Aorta (tissue), 5 donors: ENCODE measurements at places on chromosomes 6 and 20. TPM values are rescaled to one million over a fixed set of nuclear protein-coding genes. Genes with fewer than 3 reads are reported as not detected.

Gene SLC24A3
- 24.9 TPM for total RNA-seq

Gene CLPSL2
- total RNA-seq = not detected

Gene BTNL2
- not detected for total RNA-seq

DNA sequence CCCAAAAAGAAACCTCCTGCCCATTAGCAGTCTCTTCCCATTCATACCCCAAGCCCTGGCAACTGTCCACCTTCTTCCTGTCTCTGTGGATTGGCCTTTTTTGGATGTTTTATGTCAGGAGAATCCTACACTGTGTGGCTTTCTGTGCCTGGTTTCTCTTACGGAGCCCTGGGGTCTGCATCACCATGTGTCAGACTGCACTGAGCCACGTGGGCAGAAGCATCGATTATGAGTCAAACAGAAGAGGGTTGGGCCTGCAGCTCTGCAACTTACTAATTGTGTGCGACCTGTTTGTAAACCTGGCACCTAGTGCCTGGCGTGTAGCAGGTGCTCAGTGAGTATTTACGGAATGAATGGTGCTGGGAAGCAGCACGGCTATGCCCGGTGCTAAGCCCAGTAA lies 62.6 kb downstream of the IGF2R start:
- no peak for DNase-seq

- DNase-seq = no peak
Measured at GRCh38 chr6:40912158-40912946, 126.7 kb downstream of the UNC5CL start.

DNA sequence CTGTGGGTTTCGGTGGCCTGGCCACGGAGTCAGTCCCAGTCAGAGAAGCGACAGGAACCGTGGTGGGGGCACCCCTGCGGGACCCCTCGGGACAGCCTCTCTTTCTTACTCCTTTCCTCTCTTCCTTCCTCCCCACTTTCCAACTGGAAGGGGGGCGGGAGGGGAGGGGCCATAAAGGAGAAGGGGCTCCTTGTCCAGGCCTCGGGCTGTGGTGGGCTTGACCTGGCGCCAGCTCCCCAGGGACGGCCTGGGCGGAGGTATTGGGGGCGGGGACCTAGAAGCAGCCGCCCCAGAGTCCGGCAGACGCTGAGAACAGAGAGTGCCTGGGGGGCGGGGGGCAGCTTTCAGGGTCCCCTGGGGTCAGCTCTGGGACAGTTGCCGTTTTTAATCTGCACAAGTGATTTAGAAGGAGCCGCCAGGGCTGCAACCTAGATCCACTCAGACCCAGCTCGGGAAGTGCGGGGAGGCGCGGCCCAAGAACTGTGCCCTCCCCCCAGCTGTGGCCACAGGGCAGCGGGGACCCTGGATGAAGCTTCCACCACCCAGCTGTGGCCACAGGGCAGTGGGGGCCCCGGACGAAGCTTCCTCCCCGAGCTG lies 6.4 kb upstream of the ABHD16B start:
- DNase-seq = no peak

Gene TREML2
- 0.62 TPM for total RNA-seq

Gene PM20D2
- 23.5 TPM for total RNA-seq

- DNase-seq = no peak
Measured at GRCh38 chr20:23763345-23763744, 12.6 kb upstream of the CST1 start.

Gene SLC22A16
- total RNA-seq = 0.69 TPM

Gene IPCEF1
- total RNA-seq = 3.7 TPM

- no peak for DNase-seq
Measured at GRCh38 chr6:705047-705446, 12.1 kb upstream of the EXOC2 start.

Gene MAFB
- total RNA-seq = 55.0 TPM

DNA sequence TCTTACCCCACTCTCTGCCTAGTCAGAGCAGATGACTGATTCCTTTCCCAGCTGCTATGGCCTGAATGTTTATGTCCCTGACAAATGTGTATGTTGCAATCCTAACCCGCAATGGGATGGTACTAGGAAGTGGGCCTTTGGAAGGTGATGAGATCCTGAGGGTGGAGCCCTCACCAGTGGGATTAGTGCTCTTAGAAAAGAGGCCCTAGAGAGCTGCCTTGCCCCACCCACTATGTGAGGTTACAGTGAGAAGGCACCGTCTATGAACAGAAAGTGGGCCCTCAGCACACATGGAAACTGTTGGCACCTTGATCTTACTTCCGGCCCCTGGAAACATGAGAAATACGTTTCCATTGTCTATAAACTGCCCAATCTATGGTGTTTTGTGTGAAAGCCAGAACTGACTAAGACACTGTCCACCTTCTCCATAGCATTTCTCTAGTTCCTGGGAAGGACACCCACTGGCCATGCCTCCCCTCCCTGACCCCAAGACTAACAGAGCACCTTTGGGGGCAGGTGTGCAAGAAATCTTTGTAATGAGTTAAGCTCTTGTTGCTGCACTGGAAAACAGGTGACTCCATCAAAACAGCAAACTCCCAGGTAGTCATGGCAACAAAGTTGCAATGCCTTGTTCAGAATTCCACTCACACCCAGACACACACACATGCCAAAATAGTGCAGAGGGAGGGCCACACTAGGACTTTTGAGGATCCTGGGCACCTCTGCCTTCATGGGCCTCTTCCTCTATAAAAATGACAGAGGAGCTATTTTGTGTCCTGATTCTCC lies 16.2 kb downstream of the GABRR2 start:
- DNase-seq = no peak

- no peak for DNase-seq
Measured at GRCh38 chr6:65790666-65791065, 83.6 kb upstream of the EYS start.

- no peak for DNase-seq
Measured at GRCh38 chr6:90368601-90369000, 72.0 kb upstream of the BACH2 start.

GRCh38 chr6:166318649-166319600 lies 10.7 kb upstream of the PRR18 start:
- no peak for DNase-seq

- peak; percentile 61 for DNase-seq
Measured at GRCh38 chr20:63500902-63501817, 2.3 kb upstream of the EEF1A2 start.

- no peak for DNase-seq
Measured at GRCh38 chr20:7775072-7775471, 165.2 kb downstream of the HAO1 start.

DNA sequence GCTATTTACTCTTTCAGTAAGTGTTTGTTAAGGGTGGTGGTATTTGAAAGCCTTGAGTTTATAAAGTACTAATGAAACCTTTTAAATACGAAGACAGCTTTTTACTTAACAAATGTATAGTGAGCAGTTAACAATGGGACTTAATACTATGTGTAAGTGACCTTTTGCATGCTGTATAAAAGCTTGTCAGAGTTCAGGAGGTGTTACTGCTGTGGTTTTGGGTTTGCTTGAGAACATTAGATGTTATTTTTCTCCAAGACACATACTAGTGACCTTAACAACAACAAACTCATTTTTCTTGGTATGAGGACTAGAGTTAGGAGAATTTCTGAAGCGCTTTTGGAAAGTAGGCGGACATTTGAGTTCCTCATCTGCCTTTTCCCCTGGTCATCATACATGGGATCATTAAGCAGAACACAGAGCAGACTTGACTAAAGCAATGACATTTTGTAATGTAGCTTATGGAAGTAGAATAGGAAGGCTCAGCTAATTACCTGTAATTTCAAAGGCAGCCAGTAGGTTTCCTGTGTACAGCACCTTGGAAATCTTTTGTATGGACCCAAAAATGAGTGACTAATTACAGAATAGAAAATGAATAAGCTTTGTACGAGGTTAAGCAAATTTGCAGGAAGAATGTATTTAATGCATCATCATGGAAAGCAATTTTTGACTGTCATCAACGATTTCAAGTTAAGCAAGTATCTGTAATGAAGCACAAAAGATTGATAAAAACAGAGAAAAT lies 14.1 kb downstream of the CDYL start:
- DNase-seq = no peak

- DNase-seq = no peak
Measured at GRCh38 chr6:7916959-7917358, 6.4 kb upstream of the TXNDC5 start.

- DNase-seq = no peak
Measured at GRCh38 chr20:31355981-31356380, 12.4 kb upstream of the DEFB118 start.

DNA sequence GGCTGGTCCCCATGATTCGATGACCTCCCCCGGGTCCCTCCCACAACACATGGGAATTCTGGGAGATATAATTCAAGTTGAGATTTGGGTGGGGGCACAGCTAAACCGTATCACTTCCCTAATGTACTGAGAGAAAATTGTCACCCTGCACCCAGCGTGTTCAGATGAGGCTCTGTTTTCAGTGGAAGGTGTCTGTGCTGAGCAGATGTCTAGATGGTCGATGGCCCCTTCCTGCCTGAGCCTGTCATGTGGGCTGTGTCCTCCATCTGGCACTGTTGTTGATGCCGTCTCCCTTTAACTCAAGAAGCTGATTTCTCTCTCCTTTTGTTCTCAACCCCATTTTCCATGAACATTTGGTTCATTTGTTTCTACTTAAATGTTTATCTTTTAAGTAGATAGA lies 37.0 kb downstream of the TMEM181 start:
- no peak for DNase-seq

Gene C6orf118
- not detected for total RNA-seq

DNA sequence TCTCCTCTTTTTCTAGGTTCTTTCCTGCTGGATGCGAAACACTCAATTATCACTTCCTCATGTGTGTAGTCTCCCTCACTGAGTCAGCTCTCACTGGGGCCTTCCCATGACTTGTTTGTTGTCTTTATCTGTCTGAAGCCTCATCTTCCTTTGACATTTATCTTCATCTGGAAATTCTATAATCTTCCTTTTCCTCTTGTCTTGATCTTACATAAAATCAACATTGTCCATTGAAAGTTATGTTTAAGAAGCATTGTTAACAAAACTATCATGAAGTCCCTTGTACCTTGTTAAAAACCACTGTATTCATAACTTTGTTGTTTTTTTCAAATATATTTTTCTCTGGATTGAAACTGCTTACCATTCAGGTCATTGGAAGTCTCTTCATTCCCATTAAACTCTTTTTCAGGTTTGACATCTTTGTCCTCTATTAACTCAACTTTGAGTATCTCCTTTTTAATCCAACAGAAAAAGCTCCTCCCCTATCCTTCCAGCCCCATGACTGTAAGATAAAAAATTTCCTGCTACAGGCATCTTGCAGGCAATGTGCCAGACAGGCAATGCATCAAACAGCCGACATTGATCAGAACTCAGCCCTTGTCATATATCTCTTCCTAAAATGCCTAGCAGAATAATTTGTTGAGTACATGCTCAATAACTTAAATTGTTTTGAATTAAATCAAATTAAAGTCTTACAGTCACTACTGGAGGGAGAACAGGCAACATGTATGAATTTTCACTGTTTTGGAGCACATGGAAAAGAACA lies 34.8 kb downstream of the MYLIP start:
- no peak for DNase-seq

Gene CST7
- total RNA-seq = 3.1 TPM

Gene PRR3
- 11.6 TPM for total RNA-seq

- DNase-seq = no peak
Measured at GRCh38 chr6:2760882-2761842, 4.0 kb upstream of the WRNIP1 start.

DNA sequence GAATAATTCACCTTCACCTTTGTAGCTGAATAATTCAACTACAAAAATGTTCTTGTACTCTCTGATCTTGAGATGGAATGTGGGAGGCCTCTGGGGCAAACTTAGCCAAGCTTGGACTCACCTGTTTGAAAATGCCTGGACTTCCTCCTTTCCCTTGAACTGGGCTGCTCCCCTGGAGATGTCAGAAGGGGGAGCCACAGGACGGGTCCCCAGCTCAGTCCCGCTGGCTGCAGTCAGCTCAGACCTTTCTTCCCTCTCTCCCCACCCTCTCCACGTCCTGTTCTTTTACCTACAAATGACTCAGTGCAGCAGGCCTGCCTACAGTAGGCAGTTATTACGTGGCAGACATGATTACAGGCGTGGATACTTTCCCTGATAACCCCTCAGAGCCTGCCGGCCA lies 131.5 kb upstream of the RALGAPA2 start:
- DNase-seq = no peak

- DNase-seq = peak; percentile 77
Measured at GRCh38 chr6:136526196-136526930, 23.9 kb downstream of the MAP7 start.

GRCh38 chr6:86016567-86016966 lies 373.9 kb upstream of the SYNCRIP start:
- DNase-seq = no peak

Gene FOXF2
- 0.52 TPM for total RNA-seq

GRCh38 chr6:90739802-90740201 lies 152.9 kb upstream of the MAP3K7 start:
- no peak for DNase-seq

Gene CD93
- total RNA-seq = 123 TPM

Gene PARD6B
- 2.6 TPM for total RNA-seq

- no peak for DNase-seq
Measured at GRCh38 chr6:142819603-142820337, 125.2 kb downstream of the HIVEP2 start.

Gene SCGN
- total RNA-seq = not detected

- no peak for DNase-seq
Measured at GRCh38 chr20:57200882-57201695, 65.4 kb downstream of the BMP7 start.

GRCh38 chr6:125791151-125791819 lies 525 bp downstream of the NCOA7 start:
- peak; percentile 54 for DNase-seq

DNA sequence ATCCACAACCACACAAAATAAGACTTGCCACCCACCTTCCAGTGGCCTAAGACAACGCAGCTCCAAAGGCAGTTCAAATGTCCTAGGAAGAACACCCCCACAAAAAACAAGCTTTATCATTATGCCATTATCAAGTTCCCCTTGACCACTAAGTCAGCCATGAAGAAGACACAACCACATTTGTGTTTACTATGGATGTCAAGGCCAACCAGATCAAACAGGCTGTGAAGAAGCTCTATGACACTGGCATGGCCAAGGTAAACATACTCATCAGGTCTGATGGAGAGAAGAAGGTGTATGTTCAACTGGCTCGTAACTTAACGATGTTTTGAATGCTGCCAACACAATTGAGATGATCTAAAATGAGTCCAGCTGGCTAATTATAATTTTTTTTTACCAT lies 26.1 kb downstream of the SEC63 start:
- no peak for DNase-seq

Gene NUP153
- total RNA-seq = 42.0 TPM

- DNase-seq = no peak
Measured at GRCh38 chr6:97040355-97040860, 115.9 kb downstream of the KLHL32 start.

GRCh38 chr6:148441454-148441911 lies 98.8 kb downstream of the SASH1 start:
- DNase-seq = no peak

- peak; percentile 72 for DNase-seq
Measured at GRCh38 chr6:42451333-42452170, at the start of gene TRERF1. TSS of gene TRERF1 (minus strand) at chr6:42451926. CDS start at chr6:42269590, 182,336 bp downstream.

Gene AIF1
- 68.3 TPM for total RNA-seq

Gene NEURL2
- total RNA-seq = 9.9 TPM

Gene GPR6
- not detected for total RNA-seq

DNA sequence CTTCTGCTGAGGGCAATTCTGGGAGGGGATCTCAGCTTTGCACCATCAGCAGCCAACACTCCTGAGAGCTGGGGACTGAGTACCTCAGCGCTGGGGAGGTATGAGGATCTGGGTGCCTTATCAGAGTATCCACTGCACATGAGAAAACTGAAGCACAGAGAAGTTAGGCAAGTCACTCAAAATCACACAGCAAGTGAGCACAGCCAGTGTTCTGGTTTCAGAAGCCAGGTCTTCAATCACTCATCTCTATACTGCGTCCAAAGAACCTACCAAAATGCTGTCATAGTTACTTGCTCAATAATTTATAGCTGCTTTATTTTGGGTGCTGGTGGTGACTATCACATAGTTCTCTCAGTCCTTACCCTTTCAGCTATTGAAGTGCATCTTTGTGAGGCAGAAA lies 5.0 kb downstream of the ADTRP start:
- DNase-seq = no peak
